DMS53 (cell line): ENCODE measurements at places on chromosomes 12 and 14.
A peak's percentile ranks its signal among the peaks of the same experiment; 100 is the strongest.

DNA sequence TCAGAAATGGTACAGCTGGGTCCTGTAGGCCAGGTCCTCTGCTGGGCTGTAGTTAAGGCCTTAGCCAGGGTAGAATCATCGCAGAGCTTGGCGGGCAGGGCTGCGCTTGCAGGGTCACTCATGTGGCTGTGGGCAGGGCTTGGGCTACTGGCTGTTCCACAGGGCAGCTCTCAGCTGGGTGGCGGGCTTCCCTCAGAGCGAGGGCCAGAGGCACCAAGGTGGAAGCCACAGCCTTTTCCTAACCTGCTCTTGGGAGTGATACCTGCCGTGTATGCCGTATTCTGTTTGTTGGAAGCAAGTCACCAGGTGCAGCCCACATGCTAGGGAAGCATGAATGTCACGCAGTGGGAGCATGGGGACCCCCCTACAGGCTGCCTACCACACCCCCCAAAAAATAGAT, 69.8 kb upstream of the RIN3 start:
- no peak for DNase-seq

- peak; percentile 68 for DNase-seq
Measured at GRCh38 chr12:52956987-52957386, 8.1 kb downstream of the KRT18 start.

DNA sequence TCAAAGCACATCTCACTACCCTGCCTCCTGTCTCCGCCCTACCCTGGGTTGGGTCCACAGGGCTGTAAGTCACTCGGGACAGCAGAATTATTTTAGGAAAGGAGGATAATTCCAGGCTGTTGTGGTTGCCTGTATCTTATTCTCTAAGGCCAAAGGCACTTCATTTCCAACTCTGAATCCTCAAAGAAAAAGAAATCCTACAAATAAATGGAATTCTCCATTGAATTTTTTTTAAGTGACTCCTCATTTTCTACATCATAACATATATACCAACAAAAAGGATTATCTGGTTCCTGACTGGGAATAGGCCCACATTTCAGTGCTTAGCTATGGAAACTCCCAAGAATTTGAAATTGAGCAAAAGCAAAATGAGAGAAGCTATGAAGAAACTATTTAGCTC, 186.4 kb downstream of the ITPR2 start:
- DNase-seq: no peak

GRCh38 chr12:110370732-110371231, 32.7 kb downstream of the ANAPC7 start:
- no peak for DNase-seq

DNA sequence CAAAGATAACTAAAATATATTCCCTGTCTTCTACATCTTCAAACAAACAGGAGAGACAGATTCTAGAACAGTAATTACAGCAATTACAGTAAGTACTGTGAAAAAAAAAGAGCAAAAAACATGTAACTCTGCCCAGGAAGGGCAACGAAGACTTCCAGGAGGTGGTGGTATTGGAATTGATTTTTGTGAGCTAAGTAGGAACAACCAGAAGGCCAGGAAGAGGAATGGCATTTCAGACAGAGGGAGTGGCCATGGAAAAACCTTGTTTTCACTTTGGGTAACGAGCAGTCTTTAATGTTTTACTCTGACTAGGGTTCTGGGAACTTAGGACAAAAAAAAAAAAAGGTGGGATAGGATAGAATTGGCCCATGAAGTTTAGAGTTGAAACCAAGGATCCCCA, 196.3 kb upstream of the PLEKHG7 start:
- DNase-seq: no peak

- DNase-seq: peak; percentile 26
Measured at GRCh38 chr12:127925971-127926370, 341.0 kb upstream of the TMEM132C start.

DNA sequence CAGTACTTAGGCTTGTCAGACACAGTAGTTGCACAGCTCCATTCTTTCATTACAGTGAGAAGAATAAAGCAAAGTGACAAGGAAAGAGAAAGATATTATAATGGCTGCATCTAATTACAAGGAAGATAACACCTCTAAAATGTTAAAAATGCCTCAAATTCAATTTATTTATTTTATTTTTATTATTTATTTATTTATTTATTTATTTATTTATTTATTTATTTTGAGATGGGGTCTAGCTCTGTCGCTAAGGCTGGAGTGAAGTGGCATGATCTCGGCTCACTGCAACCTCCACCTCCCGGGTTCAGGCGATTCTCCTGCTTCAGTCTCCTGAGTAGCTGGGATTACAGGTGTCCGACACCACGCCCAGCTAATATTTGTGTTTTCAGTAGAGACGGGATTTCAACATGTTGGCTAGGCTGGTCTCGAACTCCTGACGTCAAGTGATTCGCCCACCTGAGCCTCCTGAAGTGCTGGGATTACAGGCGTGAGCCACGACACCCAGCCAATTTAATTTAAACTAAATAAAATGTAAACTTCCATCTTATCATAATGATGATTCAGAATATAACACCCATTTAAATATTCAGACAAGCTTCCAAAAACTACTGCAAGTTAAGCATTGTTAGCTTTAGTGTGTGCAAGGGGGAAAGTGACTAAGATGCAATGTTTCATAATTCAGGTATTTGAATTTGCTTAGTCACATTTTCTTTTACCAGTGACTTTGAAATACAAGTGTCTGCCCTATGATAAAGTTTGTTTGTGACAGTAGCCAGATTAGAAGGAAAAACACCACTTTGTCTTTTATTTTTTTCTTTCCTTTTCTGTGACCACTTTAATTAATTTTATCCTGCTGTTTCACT, 2.4 kb upstream of the CFAP54 start:
- no peak for DNase-seq

- DNase-seq: no peak
Measured at GRCh38 chr12:108619369-108620160, 14.1 kb downstream of the SELPLG start.

GRCh38 chr12:88753066-88753465, 172.8 kb upstream of the KITLG start:
- no peak for DNase-seq

- DNase-seq: no peak
Measured at GRCh38 chr12:15494329-15495046, 172.2 kb downstream of the PTPRO start.

GRCh38 chr14:91732859-91733477, 1.1 kb upstream of the CATSPERB start:
- peak; percentile 44 for DNase-seq

GRCh38 chr12:68805592-68806120, 2.3 kb upstream of the MDM2 start:
- DNase-seq: no peak

GRCh38 chr12:15602051-15602672, 187.0 kb downstream of the EPS8 start:
- DNase-seq: no peak

DNA sequence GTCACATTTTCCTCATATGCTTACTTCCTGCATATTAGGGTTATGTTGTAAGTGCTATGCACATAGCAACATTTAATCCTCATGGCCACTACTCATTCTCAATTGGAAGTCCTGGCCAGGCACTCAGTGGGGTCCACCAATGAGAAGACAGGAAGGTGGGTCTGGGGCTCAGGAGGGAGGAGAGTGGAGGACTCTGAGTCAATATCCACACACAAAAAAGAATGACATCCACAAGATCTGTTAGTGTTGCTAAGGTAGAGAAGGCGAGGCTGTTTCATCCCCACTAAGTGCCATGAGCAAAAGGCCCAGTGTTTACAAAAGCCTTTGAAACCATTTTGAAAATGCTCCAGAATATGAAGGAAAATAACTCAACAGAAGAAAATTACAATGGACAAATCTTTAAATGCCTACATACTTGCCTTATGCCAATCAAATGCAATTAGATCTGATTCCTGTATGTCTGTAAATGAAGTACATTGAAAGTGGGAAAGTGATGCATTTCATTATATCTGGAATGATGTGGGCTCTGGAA, 53.9 kb downstream of the EID3 start:
- DNase-seq: peak; percentile 52

- DNase-seq: no peak
Measured at GRCh38 chr14:89384023-89384422, 33.0 kb downstream of the FOXN3 start.

DNA sequence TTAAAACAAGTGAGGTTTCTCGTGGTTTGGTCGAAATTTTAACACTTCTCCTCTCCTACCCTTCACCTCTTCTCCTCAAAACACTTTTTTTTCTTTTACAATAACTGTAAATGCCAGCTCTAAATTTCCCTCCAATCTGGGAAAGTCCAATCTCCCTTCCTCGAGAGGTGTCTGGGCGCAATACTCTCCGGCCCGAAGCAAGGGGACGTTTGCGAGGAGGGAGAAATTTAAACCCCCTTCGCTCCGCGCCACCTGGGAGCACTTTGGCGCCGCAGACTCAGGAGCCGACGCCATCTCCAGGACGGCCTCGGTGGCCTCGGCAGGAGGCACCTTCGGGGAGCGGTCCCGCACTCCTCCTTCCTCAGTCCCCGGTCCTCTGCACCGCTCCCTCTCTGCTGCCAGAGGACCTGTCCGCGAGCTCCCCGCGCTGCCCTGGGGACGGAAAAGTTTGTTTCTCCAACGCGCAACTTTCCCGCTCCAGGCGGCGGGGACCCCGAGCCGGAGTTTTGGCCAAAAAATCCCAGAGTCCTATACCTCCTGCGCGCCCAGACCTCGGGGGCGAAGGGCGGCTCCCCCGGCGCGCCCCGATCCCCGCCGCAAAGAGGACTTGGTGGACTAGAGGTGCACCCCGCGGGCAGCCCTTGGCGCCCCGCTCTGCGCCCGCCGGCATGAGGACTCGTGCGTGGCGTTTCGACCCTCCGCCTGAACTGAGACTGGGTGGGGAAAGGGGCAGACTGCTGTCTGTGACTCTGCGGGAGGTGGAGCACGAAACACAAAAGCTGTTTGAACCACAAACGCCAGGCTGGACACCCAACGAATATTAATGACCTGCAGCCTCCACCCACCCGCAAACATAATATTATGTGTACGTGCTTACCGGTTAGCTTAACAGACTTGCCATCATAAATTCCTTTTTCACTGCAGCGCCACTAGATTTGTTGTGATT, 95.2 kb upstream of the HMGA2 start:
- DNase-seq: peak; percentile 38

- no peak for DNase-seq
Measured at GRCh38 chr12:110201995-110202394, 77.8 kb downstream of the IFT81 start.

DNA sequence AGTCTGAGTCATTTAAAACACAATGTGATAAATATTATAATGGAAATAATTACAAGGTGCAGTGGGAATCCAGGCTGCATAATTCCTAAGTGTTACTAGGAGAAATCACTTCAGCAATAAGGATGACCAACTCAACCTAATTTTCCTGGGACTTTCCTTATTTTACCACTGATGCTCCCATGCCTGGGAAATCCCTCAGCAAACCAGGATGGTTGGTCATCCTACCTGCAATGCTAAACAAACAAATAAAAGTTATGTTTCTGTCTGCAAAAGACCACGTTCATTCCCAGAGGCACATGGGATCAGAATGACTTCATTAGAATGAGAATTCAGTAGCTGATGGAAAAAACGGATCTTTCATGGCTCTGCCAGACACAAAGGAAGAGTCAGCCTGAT, 130.8 kb upstream of the RAP1B start:
- peak; percentile 30 for DNase-seq

- no peak for DNase-seq
Measured at GRCh38 chr12:28234444-28234843, 44.2 kb downstream of the CCDC91 start.

DNA sequence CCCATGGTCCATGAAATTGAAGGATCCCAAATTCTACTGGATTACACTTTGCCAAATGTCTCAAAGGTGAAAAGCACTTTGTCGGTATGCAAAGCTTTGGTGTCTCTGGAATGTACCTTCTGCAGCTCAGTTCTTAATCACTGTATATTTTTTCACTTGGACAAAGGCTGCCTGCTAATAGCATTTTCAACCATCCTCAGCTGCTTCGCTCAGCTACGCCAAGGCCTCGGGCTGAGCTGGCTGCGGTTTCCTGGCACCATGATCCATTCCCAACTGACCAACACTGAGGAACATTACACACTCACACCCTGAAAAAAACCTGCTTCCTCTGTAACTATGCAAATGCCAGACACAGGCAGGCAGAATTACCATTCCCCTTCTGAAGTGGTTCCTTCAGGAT, 335.2 kb downstream of the DPF3 start:
- no peak for DNase-seq

GRCh38 chr12:117658226-117658625, 296.8 kb upstream of the NOS1 start:
- no peak for DNase-seq

DNA sequence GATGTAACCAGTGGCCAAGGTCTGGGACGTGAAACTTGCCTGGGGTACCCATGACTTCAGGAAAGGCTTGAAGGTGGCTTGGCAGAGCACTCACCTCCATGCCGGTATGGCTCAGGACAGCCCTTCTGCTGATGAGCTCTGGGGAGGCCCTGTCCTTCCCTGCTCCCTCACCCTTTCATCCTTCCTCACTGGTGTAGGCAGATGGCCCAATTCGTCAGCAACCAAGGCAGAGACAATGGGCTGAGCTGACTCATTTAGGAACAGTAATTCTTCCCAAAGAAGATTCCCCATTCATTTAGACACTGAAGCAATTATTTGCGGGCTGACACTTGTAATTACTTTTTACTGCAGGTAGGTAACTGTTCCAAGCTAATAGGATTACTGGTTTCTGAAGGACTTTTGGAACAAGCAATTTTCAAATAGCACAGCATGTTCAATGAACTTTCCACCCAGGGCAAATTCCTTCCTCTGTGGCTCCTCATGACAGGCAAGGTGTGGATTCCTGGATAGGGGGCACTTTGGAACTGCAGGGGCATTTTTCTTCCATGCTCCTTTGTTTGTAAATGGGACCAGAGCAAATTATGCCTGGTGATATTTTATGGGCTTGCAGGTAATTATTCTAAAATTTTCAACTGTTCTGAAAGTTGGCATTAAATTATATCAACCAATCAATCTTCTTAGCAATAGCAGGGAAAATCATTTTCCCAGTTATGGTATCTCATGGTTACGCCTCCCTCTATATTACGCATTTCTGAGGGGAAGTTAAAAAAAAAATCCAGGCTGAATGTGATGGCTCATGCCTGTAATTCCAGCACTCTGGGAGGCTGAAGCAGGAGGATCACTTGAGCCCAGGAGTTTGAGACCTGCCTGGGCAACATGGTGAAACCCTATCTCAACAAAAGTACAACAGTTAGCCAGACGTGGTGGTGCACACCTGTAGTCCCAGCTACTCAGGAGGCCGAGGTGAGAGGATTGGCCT, 24.1 kb upstream of the NRDE2 start:
- no peak for DNase-seq

GRCh38 chr12:50251619-50252252, 31.6 kb downstream of the LIMA1 start:
- DNase-seq: no peak
